ENCODE measurements at places on chromosomes 5 and 9.
A peak's percentile ranks its signal among the peaks of the same experiment; 100 is the strongest.

- no peak for DNase-seq
These were observed 36.7 kb downstream of the PCA3 start for GRCh38 chr9:76800901-76801300.

DNA sequence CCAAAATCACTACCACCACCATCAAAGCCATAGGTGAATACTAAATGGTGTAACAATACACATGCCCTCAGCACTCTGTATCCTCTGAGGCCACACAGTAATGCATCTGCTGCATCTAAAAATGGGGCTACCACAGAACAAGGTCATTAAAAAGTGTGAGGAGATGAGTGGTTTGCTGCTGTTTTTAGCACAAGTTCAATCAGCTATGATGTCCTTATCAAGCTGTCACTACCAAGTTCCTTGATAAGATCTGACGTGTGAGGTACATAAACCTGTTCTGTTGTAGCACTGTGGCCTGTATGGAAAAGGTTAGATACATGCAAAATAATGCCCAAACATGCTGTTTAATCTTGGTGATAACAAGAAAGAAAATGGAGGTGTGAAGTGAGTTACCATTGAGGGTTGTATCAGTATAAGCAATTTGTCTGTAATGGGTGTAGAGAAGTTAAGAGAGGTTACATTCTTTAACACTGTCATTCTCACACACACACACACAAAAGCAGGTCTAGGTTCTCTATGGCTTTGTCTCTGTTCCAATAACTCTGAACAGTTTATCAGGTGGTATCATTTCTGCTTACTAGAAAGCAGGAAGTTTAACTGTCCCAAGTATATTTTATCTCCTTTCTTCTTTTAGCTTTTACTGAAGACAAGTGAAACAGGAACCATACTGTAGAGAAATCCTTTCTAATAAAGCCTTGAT lies 252.9 kb downstream of the CWC27 start:
- no peak for DNase-seq

DNA sequence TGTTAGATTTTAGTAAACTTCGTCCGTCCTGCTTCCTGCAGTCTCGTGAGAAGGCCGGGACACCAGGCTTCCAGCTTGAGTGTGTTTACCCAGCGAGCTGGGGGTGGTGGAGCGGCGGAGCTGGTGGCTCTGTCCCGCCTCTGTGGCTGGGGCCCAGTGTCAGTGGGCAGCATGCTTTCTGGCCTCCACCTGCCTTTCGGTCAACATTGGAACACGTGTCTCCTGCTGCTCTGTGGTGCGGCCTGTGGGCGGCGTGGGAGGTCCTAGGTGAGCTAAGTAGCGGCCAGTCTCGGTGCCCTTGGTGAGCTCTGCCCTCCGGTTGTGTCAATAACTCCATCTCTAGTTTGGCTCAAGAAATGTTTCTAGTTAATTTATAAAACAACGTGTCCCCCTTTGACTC lies 125.9 kb downstream of the GADD45G start:
- no peak for DNase-seq

- DNase-seq, result no peak
These were observed 148.5 kb downstream of the SGCD start for GRCh38 chr5:156475182-156476157.

GRCh38 chr9:974996-975739 lies 1.3 kb upstream of the DMRT3 start:
- DNase-seq, result no peak

GRCh38 chr9:35903049-35903448 lies 3.0 kb upstream of the HRCT1 start:
- no peak for DNase-seq

- DNase-seq, result no peak
These were observed 94.0 kb downstream of the PHF2 start for GRCh38 chr9:93670208-93671019.

DNA sequence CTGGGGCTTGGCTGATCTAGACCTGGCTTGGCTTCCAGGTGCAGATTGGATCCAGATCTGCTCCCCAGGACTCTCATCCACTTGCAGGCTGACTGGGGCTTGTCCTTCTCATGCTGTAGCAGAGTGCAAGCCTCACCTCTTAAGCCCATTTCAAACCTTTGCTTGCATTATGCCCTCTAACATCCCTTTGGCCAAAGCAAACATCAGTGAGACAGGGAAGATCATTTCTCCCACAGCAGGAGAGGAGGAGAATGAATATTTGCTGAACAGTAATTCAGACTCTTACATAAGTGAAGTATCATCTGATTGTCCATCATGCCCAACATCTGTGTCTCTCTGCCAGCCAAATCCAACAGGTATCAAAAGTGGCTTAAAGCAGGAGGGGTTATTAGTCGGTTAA lies 194.9 kb downstream of the C9orf152 start:
- no peak for DNase-seq

- no peak for DNase-seq
These were observed 3.9 kb upstream of the GNAQ start for GRCh38 chr9:78035383-78035993.

DNA sequence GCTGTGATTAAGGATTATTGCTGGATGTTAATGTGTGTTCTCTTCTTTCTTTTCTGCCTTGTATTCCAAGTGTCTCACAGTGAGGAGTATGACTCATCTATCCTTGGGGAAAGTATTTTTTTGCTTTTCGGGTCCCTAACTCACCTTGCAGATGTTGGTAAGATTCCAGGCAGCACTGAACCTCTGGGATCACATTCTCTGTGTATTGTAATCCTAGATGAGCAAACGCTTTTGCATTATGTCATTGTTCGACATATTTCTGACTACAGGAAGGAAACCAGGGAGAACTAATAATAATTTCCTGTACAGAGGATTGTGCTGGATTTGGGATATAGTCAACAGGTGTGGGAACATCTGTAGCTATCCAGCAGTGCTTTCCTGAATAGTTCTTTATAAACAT lies 246.1 kb upstream of the TUT7 start:
- DNase-seq, result no peak

DNA sequence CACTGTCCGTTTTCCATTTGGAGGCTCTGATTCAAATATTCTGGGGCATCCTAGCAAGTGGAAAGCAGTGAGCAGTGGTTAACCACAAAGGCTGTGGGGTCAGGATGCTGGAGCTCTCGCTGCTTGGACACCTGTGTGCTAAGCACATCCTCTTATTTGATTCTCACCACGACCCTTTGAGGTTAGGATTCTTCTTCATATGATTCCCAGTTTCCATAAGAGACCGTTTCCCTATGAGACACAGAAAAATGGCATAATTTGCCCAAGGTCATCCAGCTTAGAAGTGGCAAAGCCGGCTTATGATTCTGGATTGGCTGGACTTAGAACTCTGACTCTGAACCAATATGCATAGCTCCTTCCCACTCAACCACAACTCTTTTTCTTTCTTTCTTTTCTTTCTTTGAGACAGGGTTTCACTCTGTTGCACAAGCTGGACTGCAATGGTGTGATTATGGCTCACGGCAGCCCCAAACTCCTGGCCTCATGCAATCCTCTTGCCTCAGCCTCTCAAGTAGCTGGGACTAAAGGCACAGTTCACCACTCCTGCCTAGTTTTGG lies 207.7 kb downstream of the TTLL11 start:
- no peak for DNase-seq

GRCh38 chr5:32869216-32869615 lies 158.1 kb downstream of the NPR3 start:
- no peak for DNase-seq

DNA sequence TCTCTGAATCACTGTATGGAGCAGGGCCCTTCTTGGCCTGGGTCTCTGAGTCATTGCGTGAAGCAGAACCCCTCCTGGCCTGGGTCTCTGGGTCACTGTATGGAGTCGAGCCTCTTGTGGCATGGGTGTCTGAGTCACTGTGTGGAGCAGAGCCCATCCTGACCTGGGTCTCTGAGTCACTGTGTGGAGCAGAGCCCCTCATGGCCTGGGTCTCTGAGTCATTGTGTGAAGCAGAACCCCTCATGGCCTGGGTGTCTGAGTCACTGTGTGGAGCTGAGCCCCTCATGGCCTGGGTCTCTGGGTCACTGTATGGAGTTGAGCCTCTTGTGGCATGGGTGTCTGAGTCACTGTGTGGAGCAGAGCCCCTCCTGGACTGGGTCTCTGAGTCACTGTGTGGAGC lies 94.0 kb upstream of the RAPGEF1 start:
- DNase-seq, result no peak

- no peak for DNase-seq
These were observed 28.3 kb downstream of the SMIM23 start for GRCh38 chr5:171813813-171814490.

DNA sequence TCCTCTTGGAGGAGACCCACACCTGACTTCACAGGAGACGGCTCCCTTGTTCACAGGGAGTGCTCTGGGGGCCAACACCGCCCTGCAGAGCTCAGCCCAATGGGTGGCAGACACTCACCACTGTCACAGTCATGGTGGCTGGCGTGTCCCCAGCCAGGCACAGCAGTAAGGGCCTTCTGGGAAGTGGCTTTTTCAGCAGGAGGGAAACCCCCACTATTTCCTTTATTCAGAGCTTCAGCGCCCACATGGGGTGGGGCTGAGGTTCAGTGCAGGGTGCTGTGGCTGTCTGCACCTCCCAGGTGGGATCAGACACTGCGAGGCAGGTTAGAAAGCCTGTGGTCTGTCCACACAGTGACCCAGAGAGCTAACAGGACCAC lies 3.6 kb upstream of the SNAPC4 start:
- peak; percentile 37 for DNase-seq

DNA sequence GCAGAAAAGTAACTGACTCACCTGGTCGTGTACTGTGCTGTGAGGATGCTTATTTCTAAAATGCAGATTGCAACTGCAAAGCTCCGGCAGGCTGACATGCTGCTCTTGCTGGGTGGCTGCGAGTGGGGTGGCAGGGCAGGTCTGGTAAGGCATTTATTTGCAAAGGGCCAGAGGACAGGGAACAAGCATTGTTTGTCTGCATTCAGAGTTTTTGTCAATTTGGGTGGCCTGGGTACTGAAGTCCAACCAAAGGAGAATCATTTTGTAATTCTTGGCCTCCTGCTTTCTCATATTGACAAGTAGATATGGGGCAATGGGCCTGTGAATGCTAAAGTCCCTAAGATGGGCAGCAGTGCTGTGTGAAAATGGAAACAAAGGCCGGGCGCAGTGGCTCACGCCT lies at the start of gene C9:
Gene C9 (minus strand): TSS at position 129 of the 400 bp plus-strand sequence. CDS start 31 bp downstream, at position 98.
- DNase-seq, result no peak

- DNase-seq, result no peak
These were observed 15.3 kb downstream of the C9orf152 start for GRCh38 chr9:110192531-110193261.

- no peak for DNase-seq
These were observed 62.9 kb downstream of the EFNA5 start for GRCh38 chr5:107607671-107608345.

Data from activated CD8-positive, alpha-beta memory T cell treated with anti-CD3 and anti-CD28 coated beads for 1 hour (primary cell).